Stimulated activated CD8-positive, alpha-beta memory T cell treated with anti-CD3 and anti-CD28 coated beads, Interleukin-2, amount 100 ng/mL, for 1 hour (primary cell): ENCODE measurements at places on chromosomes 2 and 18.

DNA sequence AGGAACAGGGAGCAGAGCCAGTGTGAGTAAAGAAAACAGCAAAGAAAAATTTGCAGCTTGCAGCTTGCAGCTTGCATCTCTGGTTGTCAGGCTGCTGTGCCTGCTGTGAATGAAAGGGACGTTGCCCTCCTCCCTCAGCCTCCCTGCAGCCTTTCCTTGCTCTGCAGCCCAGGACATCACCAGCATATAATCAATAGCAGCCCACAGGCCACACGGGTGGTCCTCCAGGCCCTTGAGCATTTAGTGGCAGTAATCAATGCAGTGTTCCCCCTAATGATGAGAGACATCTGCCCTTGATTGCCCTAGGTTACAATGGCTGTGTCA lies 122.2 kb upstream of the TACR1 start:
- no peak for DNase-seq

DNA sequence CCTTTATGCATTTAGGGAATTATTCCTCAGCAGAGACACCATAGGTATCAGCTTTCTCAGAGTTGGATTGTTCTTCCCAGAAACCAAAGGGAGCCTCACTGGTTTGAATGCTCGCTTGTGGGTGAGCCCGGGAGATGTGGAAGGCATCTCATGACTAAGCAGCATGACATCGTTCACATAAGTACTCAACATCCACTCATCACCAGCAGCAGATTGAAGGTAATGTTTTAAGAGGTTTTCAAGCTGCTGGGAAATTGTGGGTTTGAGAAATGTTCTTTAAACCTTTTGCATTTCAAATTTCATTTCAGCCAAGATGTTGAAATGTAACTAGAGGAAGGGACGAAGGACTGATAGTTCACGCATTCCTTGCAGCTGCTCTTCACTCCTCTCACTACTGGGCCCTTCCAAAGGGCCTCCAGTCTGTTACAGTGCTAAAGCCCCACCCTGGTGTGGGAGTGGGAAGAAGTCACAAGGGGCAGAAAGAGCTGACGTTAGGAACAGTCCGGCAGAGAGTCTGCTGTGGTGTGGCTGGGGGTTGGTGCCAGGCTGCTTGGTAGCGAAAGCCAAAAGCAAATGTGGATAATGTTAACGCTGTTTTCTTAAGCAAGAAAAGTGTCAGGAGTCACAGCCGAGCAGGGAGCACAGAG lies 324.5 kb upstream of the EPHA4 start:
- DNase-seq = no peak

DNA sequence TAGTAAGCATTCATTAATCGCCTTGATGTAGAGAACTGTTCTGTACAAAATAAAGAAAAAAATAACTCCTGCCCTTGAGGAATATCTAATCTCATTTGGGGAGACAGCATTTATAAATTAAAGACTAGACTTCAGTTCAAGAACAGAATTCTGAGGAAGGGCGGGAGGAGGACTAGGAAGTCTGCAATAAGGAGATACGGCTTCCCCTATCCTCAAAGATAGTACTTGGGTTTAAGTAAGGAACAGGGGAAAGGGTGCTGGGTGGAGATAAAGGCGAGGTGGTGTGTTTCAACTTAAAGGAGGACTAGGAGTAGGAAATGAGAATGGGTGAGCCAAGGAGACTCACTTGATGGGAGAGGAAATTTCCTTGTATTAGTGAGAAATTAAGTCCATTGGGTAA lies 121.9 kb upstream of the MSTN start:
- no peak for DNase-seq

GRCh38 chr2:101190747-101191516 lies 39.8 kb upstream of the TBC1D8 start:
- DNase-seq = no peak
